ENCODE measurements at places on chromosomes 4 and X.

DNA sequence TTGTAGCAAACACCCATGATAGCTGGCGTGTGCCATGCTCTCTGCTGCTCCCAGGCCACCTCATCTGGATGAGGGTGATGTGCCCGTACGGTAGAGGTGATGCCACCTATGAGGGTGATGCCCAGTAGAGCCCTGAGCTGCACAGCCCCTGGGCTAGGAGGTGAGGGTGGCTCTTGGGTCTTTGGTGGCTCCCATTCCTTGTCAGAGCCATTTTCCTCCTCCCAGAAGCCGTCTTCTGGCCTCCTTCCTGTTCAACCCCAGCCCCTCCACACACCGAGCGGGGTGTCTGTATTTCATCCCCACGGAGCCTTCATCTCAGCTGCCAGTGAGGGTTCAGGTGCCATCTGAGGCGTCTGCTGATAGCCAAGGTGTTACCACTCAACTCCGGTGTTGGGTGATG lies 12.0 kb upstream of the TNIP2 start:
- no peak for DNase-seq

DNA sequence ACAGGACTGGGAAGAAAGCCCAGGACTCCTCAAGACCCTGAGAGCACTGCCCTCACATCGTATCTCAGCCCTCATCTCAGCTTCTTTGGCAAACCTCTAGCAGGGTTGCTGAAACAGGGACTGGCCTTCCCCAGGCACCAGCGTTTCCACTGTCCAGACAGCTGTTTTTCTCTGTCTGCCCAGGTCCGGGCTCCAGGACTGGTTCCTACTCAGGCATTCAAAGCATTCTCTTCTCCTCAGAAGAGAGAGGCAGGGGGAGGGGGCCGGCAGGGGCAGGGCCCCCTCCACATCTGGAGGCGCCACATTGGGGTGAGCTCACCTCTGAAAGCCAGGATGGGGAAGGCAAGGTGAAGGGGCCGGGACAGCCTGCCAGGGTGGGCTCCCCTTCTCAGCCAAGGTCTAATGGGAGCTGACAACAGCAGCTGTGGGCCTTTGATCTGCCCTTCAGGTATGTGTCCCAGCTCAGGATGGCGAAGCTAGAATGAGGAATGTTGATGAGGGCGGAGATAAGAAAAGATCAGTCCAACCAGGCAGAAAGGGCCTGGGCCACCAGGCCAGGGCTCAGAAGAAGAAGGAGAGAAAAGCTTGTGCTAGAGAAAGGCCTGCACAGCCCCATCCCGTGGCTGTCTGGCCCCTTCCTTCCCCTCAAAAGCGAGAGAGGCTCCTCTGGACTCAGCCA lies 60.4 kb downstream of the PJA1 start:
- no peak for DNase-seq

- peak; percentile 33 for DNase-seq
Observed at GRCh38 chr4:11428899-11429698, 405 bp upstream of the HS3ST1 start.

DNA sequence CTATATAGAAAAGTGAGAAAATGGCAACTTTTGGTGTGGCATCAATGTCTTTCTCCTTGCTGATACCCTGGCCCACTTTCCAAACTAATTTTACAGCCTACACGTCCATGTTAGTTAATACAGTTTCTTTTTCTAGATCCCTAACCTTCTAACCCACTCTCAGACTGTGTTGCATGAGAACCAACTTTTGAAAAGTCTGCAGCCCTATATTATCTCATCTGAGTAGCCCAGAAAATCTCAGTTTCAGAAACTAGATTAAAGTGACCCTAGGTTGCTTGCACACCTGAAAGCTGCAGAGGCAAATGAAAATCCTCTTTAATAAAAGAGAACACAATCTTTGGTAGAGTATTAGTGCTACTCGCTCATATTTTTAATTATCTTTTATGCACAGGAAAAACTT lies 371.6 kb upstream of the EMCN start:
- DNase-seq: no peak

All from CD8-positive, alpha-beta T cell (primary cell).